ENCODE measurements at places on chromosomes 11 and 22. TPM values are rescaled to one million over a fixed set of nuclear protein-coding genes. Genes with fewer than 3 reads are reported as not detected.

DNA sequence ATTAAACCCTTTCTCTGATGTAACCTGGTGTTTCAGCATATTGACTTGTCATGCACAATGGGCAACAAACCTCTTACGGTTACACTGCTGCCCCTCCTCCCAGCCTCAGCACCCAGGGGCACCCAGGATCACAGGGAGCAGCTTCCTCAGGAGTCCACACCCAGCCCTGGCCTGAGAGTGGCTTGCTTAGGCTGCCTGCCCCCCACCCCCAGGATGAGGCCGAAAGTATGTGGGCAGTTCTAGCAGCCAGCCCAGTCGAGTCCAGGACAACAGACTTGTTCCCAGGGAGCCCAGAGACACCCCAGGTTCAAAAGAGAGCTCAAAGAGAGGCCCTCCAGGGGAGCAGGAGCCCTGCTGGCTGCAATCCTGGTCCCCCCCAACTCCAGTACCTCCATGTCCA lies 108.1 kb upstream of the THY1 start:
- DNase-seq = no peak

DNA sequence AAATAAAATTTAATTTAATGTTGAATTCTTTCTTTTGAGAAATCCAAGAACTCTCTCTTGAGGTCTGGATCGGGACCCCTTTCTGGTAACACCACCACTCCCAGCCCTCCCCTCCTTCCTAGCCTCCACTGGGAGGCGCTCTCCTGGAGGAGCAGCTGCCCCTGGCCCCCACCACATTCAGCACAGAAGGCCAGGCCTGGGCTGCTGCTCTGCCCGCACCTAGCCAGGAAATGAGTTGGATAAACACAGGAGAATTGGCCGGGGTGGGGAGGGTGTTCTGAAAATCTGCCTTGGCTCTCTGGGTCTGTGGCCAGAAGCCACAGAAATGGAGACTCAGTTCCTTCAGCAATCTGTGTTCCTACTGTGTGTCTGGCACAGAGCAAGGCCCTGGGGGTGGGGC lies 31.2 kb downstream of the C22orf42 start:
- DNase-seq = no peak

Gene CASTOR1
- total RNA-seq = 11.1 TPM

Gene SYT7
- total RNA-seq = 0.47 TPM
